ENCODE measurements at places on chromosomes 4 and X. TPM values are rescaled to one million over a fixed set of nuclear protein-coding genes. Genes with fewer than 3 reads are reported as not detected.

Gene RAB40A
- not detected for total RNA-seq

Gene PAGE4
- total RNA-seq: not detected

Gene NSUN7
- total RNA-seq: 0.46 TPM

Gene ADH6
- total RNA-seq: not detected

Gene PPP4R3C
- total RNA-seq: not detected

Gene FAM9C
- total RNA-seq: not detected

Gene SH3BP2
- total RNA-seq: 4.3 TPM

Gene CT47B1
- not detected for total RNA-seq
